NCI-H1417 treated with DMSO at 0.1 percent for 48 hours (cell line): ENCODE measurements at places on chromosomes 16 and 17.

DNA sequence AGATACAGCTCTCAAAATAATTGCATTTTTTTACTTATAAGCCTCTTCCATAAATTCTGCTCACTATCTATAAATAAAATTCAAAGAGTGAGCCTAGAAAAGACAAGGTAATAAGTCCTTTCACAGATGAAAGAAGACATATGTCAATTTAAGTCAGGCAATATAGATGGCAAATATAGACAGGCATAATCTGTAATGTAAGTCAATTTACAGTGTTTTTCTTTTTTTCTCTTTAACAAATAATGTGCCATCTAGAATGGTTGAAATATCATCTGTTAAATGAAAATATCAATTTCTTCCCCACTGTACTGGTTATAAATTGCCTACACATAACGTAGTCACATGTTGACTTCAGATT is 1409.2 kb upstream of the GOT2 start:
- no peak for DNase-seq

DNA sequence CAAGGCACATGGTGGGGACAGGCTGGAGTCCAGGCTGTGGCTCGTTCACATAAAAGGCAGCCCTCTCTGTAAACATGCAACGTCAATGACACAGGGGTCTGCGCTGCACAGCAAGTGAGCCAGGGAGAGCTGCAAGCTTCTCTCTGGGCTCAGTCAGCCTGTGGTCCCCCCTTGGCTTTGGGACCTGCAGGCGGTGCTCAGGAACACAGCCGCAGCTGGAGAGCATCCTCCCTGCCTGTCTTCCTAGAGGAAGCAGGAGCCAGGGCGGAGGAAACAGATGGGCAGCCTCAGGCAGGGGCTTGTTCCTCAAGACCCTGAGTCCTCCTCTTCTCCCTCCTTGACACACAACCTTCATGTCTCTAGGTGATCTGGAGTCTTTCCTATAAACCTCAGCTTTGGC is 228.0 kb downstream of the C16orf78 start:
- DNase-seq, result no peak

GRCh38 chr17:56113486-56113885 is 39.8 kb upstream of the ANKFN1 start:
- DNase-seq, result no peak

- no peak for DNase-seq
Measured at GRCh38 chr16:3068487-3068886, 3.0 kb downstream of the IL32 start.

DNA sequence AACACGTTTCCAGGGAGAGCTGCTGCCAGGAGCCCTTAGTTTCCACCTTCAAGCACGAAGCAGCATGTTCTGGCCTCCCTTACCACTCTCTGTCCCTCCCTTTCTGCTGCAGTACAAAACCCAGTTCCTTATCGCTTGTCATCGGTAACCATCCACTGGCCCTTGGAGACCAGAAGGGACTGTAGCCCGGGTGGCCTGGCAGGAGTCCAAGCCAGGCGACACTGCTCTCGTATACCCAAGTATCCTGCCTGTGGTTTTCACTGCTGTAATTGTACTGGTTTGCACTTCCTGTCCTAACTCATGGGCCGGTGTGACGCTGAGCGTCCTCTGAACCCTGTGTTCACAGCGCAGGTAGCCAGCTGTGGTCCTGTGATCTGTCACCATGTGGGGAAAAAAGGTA is 81.1 kb downstream of the MAF start:
- no peak for DNase-seq

- DNase-seq, result no peak
Measured at GRCh38 chr16:85736921-85737320, 14.0 kb downstream of the C16orf74 start.
